ENCODE measurements at places on chromosomes 5 and 9. TPM values are rescaled to one million over a fixed set of nuclear protein-coding genes. Genes with fewer than 3 reads are reported as not detected.

DNA sequence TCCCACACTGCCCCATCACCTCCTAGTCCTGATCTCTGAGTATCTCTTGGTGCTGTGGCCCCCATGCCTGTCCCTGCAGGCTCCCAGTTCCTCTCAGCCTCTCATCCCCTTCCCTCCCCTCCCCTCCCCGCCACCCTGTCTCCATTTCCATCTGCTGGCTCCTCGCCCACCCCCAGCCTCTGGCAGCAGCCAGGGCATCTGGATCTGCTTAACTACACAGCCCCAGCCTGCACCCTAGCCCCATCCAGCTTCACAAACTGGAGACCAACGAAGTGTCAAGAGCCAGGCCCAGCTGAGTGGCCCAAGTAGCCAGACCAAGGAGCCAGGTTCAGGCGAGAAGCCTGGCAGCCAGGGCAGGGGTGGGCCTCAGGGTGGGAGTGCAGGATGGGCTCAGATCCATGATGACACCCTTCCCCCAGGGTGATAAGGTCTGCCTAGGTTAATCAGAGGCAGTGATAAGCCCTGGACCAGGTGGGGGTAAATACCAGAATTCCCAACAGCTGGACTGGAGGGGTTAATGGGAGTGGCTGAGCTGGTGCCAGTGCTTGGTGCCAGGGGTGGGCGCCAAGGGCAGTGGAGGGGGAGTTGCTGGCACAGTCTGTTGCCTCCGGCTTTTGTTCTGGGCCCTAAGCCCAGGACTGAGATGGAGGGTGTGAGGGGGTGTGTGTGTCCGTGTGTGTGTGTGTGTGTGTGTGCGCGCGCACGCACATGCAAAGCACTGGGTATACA is 2.5 kb downstream of the IL11RA start:
- DNase-seq: no peak

DNA sequence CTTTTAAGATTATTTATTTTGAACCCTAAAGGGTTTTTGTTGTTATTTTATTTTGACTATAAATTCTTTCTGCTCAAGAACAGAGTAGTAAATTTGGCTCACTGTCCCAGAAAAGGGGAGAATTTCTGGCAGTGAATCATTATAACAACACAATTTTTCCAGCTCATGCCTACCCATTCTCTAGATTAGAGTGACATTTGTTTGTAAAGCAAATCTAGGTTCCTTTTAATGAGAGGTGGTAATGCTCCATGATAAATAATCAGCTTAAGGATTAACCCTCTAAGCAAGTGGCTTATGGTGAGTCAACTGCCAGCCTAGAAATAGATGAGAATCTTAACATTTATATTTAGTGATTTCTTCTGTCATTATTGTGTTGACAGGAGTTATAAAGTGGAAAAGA is 409.2 kb downstream of the NFIB start:
- no peak for DNase-seq

PCDHB10 gene
- not detected for polyA plus RNA-seq

ZFP62 gene
- 9.8 TPM for polyA plus RNA-seq

All from immature natural killer cell (primary cell).